NK-92 treated with Interleukin-12 subunit alpha and Interleukin-12 subunit beta, amount 100 ng/mL, for 24 hours (cell line): ENCODE measurements at places on chromosomes 2 and 18.

- DNase-seq: no peak
Observed at GRCh38 chr2:210620456-210620855, 64.1 kb downstream of the CPS1 start.

DNA sequence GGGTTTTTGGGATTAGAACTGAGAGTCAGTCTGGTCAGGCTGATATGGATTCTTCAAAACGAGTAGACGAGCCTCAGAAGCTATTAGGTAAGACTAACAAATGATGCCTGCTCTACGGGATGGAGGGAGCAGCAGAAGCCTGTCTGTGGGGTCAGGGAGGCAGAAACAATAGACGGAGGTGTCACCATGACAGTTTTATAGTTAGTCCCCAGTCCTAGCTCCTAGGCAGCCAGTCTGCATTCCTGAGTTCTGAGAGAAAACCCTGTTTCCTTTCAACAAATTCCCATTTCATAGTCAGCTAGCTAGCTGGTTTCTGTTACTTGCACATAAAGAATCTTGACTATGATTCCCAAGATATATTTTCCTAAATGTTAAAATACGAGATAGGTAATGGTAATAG is 542.1 kb downstream of the PID1 start:
- DNase-seq: no peak

GRCh38 chr2:55345064-55345463 is 74.6 kb downstream of the CCDC88A start:
- no peak for DNase-seq

DNA sequence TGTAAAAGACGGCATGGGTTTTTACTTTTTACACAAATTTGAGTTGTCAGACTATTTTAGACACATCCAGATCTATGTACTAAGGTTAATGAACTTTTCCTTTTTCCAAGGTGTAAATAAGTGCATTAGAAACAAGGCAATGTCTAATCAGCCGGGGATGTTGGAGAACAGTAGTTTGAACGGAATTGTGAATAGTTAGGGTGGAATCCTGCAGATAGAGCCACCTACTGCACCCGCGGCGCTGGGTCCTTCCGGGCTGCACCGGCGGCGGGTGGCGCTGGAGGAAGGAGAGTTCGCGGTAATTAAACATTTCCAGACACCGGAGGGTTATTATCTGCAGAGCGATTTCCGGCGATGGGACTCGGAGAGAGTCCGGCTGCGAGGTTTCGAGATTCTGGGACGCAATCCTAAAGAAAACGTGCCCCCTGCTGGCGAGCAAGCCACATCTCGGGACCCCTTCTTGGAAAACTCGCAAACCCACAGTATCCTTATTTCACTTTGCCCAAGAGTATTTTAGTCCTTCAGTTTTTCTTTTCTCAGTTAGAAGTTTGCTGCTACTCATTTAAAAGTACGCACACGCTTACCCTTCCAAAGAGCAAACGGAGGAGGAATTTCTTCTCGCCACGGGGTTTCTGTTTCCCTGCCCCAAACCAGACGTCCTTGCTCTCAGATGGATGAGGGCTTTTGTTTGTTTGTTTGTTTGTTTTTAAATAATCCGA is 4.5 kb upstream of the OSR1 start:
- no peak for DNase-seq

- DNase-seq: no peak
Observed at GRCh38 chr2:40302751-40303325, 149.1 kb downstream of the SLC8A1 start.

DNA sequence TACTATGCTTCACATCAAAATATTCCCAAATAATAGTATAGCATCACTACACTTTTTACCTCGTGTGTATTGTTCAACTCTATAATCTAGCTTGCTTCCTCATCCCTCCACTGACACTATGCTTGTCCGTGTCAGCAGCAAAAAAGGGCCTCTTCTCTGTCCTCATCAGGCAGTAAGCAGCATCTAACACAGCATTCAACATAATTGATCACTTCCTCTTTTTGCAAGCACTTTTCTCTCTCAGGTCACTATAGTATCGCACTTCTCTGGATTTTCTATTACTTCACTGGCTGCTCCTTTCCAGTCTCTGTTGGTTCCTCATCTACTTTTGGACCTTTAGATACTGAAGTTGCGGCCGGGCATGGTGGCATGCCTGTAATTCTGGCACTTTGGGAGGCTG is 64.9 kb upstream of the ZSWIM2 start:
- DNase-seq: no peak

- no peak for DNase-seq
Observed at GRCh38 chr2:130957915-130958314, 121.2 kb downstream of the ARHGEF4 start.

DNA sequence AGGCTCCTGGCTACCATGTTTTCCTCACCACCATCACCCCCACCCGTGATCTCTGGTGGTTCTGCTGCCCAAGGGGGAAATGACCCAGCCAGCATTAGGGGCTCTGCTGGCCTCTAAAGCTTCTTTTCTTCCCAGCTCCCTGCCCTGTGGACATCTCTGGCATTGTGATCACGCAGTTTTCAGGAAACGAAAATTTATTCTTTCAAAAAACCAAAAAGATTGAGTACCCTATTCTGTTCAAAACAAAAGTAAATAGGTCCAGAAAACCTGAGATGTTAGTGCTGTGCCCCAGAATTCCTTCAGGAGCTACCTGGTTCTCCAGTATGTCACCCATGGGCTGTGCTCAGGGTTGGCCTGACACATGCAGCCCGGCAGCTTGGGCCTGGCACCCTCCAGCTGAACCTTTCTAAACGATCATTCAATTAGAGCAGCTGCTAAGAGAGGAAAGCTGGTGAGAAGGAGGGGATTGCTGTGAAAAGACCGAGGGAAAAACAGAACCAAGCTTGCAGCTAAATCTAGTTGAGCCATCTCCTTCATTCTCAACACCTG is 157.5 kb downstream of the MGAT5 start:
- DNase-seq: no peak

- no peak for DNase-seq
Observed at GRCh38 chr2:241161646-241162281, 11.5 kb downstream of the PPP1R7 start.

GRCh38 chr2:204920776-204921175 is 375.5 kb downstream of the PARD3B start:
- no peak for DNase-seq

GRCh38 chr2:190250421-190250820 is 69.2 kb downstream of the HIBCH start:
- no peak for DNase-seq

- DNase-seq: no peak
Observed at GRCh38 chr18:76131738-76132137, 363.3 kb downstream of the ZNF516 start.

- no peak for DNase-seq
Observed at GRCh38 chr18:67519592-67519991, 3.1 kb upstream of the DSEL start.

DNA sequence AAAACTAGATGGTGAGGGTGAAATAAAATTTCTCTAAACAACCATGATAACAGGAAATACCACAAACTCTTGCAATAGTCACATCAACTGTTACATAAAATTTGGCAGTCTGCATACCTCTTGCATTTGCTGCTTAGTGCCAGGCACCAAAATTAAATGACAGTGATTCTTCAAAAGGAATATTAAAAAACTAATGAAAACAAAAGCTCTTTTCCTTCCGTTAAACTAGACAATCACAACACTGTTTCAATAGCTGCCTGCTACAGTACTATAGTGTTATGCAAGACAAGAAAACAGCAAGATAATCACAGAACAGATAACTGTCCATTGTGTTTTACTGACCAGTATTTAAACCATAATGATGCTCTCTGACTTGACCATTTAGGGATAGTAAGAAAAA is 239.0 kb upstream of the SMAD7 start:
- DNase-seq: no peak

GRCh38 chr2:198368089-198368488 is 563.7 kb downstream of the PLCL1 start:
- DNase-seq: no peak
